RKO (cell line): ENCODE measurements at places on chromosomes 5 and 9.

- DNase-seq, result no peak
Measured at GRCh38 chr5:155052532-155052931, 39.0 kb downstream of the KIF4B start.

- peak; percentile 54 for DNase-seq
Measured at GRCh38 chr9:104494808-104495207, 9.3 kb upstream of the OR13F1 start.

- no peak for DNase-seq
Measured at GRCh38 chr9:13479096-13479495, 199.6 kb upstream of the MPDZ start.

GRCh38 chr5:2091921-2092320 is 209.2 kb upstream of the IRX4 start:
- no peak for DNase-seq

DNA sequence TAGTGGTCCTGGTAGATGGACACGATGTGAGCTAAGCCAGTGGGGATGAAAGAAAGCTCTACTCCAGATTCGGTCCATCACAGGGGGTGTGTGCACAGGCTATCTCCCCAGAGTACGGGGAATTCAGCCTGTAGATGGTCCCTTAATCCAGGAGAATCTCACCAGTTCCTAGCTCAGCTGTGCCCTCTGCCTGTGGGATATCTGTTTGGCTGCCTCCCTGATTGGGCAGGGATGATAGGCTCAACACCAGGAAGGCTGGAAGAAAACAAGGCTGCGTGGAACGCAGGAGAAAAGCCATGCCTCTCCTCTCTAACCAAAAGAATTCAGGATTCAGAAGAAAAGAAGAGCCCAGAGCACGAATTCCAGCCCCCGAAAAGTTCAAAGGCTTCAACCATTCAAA is 40.9 kb downstream of the VLDLR start:
- no peak for DNase-seq

DNA sequence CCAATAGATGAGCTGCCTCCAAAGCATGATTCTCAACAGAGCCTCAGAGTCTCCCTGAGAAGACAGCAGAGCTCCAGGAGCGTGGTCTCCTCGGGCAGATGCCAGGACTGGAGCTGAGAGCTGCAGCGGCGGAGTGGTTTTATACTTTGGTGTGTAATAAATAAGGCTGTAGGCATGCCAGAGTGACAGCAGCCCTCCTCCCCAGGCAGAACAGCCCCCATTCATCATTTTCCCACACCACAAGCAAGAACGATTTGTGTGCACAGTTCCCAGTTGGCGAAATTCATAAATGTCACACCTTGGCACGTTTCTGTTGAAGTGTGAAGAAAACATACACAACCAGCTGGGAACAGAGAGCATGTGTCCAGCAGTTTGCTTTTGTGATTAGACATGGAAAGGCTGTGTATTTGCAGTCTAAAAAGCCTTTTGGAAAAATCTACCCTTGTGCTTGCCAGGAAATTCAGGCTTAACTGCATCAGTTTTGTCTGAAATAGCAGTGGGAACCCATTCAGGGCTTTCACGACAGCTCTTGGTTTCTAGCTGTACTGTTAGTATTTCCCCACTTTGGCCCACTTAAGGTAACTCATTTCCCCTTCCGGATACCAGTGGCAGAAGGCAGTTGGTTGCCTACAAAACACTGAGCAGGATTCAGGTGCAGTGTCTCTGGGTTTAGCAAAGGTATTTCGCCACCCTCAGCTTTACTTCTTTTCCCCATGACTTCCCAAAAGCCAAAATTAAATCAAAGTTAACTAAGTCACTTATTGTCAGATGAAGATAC is at the start of gene C1QTNF3:
C1QTNF3 (minus strand) TSS at position 115 of the 778 bp plus-strand sequence; CDS start at position 27, 88 bp downstream.
- DNase-seq, result no peak

DNA sequence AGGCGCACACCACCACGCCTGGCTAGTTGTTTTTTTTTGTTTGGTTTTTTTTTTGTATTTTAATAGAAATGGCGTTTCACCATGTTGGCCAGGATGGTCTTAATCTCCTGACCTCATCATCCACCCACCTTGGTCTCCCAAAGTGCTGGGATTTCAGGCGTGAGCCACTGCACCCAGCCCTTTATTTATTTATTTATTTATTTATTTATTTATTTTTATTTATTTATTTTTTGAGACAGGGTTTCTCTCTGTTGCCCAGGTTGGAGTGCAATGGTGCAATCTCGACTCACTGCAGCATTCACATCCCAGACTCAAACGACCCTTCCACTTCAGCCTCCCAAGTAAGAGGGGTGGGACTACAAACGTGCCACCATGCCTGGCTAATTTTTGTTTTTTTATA is 63.0 kb upstream of the ADAMTSL1 start:
- DNase-seq, result no peak

DNA sequence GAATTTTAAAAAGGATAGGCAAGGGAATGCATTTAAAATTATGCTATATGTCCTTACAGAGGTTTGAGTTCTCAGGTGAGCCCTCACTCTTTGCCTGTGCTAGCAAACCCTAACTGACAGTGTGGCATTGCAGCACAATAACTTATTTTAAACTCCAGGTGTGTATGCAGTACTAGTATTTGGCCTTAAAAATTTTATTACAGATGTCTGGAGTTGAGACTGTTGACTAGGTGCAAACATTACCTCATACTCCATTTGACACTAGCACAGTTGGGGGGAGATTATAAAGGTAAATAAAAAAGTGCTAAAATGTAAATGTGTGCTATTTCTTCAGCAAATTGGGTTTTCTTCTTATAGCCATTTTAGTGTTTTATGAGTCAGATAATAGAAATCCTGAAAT is 407.7 kb downstream of the SH3GL2 start:
- DNase-seq, result no peak
